ENCODE measurements at places on chromosomes 6 and 20.
A peak's percentile ranks its signal among the peaks of the same experiment; 100 is the strongest.

- DNase-seq: no peak
Measured at GRCh38 chr20:7775072-7775471, 165.2 kb downstream of the HAO1 start.

GRCh38 chr6:158608221-158608620, 36.3 kb downstream of the DYNLT1 start:
- no peak for DNase-seq

GRCh38 chr6:159094444-159095252, 49.9 kb upstream of the TAGAP start:
- no peak for DNase-seq

GRCh38 chr6:111685526-111685925, 79.8 kb upstream of the TRAF3IP2 start:
- DNase-seq: no peak

GRCh38 chr6:18632670-18633410, 245.7 kb downstream of the RNF144B start:
- no peak for DNase-seq

DNA sequence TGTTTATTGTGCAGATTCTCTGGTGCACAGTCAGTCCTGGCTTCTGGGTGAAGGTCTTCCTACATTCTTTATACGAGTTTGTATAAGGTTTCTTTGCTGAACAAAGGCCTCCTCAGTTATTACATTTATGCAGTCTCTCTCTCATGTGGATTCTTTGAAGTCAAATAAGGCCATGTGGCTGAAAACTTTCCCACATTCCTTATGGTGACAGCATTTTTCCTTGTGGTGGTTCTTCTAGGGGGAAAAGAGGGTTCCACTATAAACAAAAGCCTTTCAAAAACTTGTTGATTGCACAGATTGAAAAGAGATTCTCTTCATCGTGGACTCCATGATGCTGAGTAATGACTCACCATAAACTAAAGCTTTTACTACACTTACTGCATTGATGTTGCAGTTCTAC, 19.2 kb downstream of the ZSCAN12 start:
- no peak for DNase-seq

GRCh38 chr20:36162272-36162966, 7.9 kb downstream of the EPB41L1 start:
- DNase-seq: no peak

DNA sequence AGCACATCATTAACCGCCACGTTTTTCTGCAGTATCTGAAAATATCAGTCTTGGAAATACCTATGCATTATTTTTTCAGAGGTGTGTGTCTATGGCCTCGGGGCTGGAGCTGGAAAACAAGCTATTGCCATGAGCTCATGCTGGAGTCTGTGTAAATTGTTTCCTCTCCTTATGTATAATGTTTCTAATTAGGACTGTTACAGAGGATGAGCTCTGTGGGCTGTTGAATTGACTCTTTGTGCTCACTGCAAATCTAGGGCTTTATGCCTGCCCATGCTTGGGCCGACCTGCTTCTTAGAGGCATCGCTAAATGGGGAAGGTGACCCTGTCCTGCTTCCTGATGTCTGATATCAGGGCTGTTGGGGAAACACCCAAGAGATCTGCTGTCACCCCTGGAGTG, 80.8 kb upstream of the SLC22A16 start:
- DNase-seq: peak; percentile 45

GRCh38 chr20:51500311-51500710, 42.2 kb downstream of the NFATC2 start:
- DNase-seq: no peak

GRCh38 chr20:62029949-62030348, 35.7 kb downstream of the TAF4 start:
- no peak for DNase-seq

DNA sequence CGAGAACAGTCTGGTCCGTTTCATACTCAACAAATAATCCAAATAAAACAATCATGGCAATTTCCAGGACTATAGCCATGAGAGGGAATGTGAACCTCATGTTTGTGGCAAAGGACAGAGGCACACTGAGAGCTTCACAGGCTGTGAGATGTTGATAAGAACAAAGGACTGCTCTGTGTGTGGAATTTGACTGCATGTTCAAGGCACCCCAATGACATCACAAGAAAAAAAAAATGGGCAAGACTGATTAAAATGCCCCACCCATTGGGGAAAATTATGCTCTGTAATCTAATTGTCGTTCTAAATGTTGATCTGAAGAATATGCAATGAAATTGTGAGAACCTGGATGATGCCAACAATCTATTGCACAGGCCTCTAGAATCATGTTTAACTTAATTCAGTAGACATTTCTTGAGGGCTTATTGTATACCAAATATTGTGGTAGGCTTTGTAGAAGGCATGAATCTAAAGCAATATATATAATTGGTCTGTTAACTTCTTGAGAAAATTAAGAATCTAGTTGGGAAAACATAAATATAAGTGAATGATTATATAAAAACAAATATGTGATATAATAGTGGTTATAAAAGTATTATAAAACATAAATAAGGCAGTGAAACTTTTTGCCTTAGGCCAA, at the start of gene RHAG:
RHAG (minus strand) TSS at position 127 of the 637 bp plus-strand sequence; CDS start at position 100, 27 bp downstream.
- no peak for DNase-seq

DNA sequence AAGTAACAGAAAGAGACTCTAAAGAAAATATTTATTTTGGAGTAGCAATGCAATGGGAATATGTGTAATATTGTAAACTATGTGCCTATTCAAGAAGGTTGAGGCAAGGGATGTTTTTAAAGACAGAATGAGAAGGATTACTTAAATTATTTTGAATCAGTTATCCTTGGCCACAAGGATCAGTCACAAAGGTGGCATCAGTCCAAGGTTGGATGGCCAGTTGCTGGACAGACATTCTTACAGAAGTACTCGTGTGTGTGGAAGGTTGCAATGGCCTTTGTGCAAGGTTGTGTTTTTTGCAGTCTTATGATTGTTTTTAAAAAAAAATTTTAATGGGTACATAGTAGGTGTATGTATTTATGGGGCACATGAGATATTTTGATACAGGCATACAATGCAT, 2.0 kb downstream of the QRSL1 start:
- no peak for DNase-seq

DNA sequence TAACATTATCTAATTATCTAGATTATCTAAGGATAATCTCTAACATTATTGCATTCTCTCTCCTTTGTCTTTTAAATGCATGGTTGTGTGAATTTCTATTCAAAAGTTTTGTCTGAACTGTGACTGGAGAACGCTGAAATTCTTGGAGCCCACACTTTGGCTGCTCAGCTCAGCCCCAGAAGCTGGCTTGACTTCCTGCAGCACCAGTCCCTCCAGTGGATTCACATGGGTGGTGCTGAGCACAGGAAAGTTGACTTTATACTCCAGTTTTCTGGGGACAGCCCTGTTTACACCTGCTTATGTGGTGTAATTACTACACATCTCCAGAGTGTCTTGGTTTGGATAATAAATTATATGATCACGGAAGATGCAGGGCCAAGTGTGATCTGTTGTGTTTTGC, 255.1 kb upstream of the NOX3 start:
- no peak for DNase-seq

- no peak for DNase-seq
Measured at GRCh38 chr6:164273491-164273890, 859.0 kb downstream of the QKI start.

- no peak for DNase-seq
Measured at GRCh38 chr6:106799031-106799894, 169.9 kb downstream of the QRSL1 start.

DNA sequence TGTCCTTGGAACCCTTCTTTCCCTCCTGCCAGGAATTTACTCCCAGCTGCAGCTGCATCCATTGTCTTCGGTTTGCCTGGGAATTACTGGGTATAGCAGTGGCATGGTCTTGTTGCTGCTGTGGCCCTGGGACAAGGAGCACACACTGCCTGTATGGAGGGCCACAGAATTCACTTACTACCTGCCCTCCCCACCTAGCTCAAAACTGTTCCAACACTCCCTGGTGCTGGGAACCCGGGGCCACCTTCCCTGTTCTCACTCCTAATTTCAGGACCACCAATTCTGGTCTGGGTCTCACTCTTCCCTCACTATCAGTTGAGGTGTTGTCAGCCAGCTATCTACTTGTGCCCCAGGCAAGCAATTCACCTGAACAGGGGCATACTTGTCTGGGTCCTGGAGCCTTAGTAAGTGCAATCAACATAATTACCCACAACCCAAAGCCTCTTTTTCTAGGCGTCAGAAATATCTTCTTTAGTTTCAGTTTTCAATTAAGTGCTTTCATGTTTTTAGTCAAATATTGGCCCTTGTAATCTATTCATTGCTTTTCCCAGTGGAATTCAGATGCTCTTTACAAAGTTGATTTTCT, 47.2 kb downstream of the METTL24 start:
- no peak for DNase-seq

Measured in midbrain (tissue), 1 donor.